Fibroblast of skin of abdomen (primary cell): ENCODE measurements at places on chromosomes 2 and 18.
A peak's percentile ranks its signal among the peaks of the same experiment; 100 is the strongest.

DNA sequence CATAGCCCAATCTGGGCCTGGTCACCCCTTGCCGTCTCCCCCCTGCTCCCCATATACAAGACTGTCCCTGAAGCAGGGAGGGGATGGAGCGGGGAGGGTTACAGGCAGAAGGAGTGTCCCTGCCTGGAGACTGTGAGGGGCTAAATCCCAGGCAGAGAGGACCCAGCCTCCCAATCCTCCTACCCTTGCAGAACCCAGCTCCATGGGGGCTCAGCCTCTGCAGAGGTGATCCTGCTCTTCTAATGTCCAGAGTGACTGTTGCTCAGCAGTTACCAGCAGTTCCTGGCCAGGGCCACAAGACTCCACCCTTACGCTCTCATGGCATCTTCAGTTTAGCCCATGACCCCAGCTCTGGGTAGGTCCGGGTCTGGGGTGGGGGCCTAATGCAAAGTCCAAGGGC, 58.1 kb downstream of the COA5 start:
- no peak for DNase-seq

DNA sequence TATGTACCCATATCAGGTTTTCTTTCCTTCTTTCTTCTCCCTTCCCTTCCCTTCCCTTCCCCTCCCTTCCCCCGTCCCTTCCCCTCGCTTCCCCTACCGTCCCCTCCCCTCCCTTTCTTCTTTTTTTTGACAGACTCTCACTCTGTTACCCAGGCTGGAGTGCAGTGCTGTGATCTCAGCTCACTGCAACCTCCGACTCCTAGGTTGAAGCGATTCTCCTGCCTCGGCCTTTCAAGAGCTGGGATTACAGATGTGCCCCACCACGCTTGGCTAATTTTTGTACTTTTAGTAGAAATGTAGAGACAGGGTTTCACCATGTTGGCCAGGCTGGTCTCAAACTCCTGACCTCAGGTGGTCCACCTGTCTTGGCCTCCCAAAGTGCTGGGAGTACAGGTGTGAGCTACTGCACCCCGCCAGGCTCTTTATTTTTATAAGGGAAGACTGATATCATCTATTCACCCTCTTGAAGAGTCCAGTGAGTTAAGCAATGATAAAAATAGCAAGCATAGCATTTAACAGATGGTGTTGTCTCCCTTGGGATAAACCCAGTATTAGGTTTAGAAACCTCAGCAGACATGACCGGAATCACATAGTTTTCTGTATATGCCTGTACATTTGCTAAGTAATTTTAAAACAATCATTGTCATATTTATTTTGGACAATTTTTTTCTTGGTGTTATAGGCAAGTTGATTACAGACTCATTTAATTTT, 888.4 kb downstream of the TRIB2 start:
- no peak for DNase-seq

DNA sequence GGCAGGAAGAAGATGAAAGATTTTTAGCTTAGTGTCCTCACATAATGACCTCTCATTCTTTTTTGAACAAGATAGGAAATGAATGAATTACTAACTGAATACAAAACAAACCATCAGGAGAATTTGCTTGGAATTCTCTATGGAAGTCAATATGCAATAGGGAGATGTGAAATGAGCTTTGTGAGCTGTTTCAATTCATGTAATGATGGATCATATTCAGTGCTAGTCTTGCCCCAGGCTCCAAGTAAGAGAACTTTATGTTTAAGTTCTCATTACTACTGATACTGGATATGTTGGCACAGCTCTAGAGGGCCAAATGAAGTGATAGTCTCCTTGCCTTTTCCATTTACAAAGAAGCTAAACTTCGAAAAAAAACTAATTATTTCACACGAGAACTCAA, 29.2 kb downstream of the MYOM1 start:
- no peak for DNase-seq

GRCh38 chr2:217931846-217932560, 70.8 kb downstream of the TNS1 start:
- DNase-seq, result no peak

DNA sequence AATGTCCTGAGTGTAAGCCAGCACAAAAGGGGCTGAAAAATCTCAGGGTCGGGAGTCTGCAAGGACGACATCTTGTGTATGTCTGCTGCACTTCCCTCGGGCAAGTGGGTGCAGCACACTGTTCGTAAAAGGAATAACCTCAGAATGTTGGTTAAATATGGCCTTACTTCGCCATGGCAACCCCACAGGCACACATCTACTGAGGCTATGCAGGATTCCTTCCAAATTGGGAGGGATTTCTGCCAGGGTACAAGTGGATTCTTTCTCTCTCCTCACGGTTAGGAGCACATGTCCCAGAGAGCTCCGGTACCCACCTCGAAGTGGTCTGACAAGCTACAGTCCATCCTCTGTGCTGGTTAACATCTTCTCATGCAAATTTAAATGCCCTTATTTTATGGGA, 277.7 kb upstream of the PXDN start:
- DNase-seq, result no peak

DNA sequence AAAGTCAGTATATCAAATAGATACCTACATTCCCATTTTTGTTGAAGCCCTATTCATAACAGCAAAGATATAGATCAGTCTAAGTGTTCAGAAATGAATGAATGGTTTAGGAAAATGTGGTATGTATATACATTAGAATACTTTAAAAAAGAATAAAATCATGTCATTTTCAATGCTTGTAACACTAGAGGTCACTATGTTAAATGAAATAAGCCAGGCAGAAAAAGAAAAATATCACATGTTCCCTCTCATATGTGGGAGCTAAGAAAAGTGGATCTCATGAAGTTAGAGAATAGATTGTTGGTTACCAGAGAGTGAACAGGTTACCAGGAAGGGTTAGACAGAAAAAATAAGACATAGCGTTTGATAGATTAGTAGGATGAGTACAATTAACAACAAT, 1111.0 kb upstream of the SLC39A10 start:
- peak; percentile 2 for DNase-seq

GRCh38 chr2:4588606-4589005, 885.2 kb downstream of the DCDC2C start:
- no peak for DNase-seq

GRCh38 chr2:101328474-101329007, 20.0 kb upstream of the RNF149 start:
- peak; percentile 73 for DNase-seq

DNA sequence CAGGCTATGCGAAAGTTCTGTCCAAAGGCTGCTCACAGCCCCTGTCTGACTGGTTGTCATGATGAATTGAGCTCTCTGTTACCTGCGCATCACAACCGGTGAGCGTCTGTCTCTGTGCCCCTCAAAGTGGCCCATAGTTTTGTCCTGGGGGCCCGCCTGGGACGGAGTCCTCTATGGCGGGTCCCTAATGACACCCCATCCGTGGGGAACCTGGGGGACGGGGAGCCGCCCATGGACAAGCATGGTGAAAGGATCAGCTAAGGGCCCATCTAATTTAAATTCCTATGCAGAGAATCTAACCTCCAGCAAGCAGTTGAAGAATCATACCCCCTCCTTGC, 473 bp downstream of the ELMOD3 start:
- no peak for DNase-seq

DNA sequence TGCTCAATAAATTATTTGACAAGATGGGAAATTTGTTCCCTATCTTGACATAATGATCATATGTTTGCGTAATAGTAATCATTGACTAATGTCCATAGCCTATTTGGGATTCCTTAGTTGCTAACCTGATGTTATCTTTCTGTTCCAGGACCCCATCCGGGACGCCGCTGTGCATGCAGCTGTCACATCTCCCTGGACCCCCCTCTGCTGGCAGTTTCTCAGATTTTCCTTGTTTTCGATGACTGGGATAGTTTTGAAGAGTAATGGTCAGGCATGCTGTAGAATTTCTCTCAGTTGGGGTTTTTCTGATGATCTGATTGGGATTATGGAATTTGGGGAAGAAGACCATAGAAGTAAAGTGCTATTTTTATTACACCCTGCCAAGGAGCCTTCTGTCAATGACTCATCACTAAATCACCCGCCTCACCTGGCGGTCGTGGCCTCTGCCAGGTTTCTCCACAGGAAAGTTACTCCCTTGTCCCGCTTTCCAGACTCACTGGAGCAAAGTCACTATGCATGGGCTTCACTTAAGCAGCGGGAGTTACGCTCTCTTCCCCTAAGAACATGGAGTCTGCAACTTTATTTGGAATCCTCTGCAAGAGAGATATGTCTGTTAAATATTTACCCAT, 19.9 kb upstream of the TMEM18 start:
- DNase-seq, result no peak

DNA sequence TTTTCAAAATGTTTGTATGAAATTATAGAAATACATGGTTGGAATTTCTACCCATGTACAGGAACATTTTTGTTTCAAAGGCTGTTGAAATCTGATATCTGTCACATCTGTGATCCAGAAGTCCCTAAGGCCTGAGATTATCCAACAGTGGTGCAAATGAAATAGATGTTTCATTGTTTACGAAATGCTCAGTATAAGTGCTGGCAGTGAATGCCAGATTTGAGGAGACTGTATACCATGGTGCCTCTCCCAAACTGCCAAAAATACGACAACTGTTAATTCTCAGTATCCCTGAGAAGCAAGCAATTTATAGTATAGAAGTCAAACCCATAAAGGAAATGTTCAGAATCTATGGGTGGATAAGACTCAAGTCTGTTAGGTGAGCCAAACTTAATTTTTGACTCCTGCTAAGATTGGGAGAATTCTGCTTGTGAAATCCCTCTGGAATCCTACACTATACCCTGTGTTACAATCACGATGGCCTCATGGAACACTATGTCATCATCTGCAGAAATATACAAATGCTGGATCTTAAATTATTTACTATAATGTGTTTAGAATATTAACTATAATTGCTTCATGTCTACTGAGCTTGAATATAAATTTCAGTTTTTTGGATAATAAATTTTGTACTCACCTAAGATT, 71.2 kb upstream of the DOCK10 start:
- peak; percentile 28 for DNase-seq

GRCh38 chr2:164388511-164388910, 232.8 kb downstream of the GRB14 start:
- peak; percentile 85 for DNase-seq

DNA sequence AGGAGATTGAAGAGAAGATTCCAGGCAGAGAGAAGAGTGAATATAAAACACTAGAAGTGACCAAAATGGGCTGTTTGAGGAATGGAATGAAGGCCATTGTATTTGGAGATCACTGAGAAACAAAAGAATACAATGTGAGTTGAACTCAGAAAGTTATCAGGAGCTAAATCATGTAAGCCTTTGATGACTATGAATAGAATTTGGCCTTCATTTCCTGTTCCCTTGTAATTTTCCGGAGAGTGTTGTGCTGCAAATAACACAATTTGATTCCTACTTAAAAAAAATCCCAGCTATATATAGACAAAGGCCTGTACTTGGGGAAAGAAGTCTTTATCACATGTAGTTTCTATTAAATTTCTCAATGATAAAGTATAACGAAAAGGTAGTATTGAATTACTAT, 33.7 kb upstream of the KYNU start:
- DNase-seq, result no peak

- DNase-seq, result peak; percentile 18
These were observed 5.4 kb downstream of the IRS1 start for GRCh38 chr2:226794196-226794661.

GRCh38 chr2:173424886-173425285, 70.2 kb downstream of the CDCA7 start:
- DNase-seq, result peak; percentile 93

- peak; percentile 59 for DNase-seq
These were observed 1.5 kb upstream of the GPD2 start for GRCh38 chr2:156434461-156435291.

- peak; percentile 56 for DNase-seq
These were observed 2.3 kb downstream of the RAB11FIP5 start for GRCh38 chr2:73110168-73111072.

- DNase-seq, result no peak
These were observed 73.3 kb downstream of the CABLES1 start for GRCh38 chr18:23208600-23208999.

DNA sequence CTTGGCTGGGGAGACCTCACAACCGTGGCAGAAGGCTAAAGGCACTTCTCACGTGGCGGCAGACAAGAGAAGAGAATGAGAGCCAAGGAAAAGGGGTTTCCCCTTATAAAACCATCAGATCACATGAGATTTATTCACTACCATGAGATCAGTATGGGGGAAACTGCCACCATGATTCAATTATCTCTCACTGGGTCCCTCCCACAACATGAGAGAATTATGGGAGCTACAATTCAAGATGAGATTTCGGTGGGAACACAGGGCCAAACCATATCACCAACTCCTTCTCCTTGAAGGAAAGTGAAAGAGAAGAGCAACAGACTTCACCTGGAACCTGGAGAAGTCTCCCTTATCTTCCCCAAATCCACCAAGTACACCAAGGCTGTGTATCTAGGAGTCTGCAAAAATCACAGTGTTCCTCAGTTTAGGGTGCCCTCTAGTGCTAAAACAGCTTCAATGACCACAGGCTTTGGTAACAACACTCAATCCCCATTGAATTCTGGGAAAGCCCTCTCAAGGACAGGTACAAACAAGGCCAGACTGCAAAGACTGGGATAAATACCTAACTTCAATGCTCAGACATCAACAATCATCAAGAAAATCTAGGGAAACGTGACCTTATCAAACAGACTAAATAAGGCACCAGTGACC, 148.8 kb upstream of the SRD5A2 start:
- DNase-seq, result no peak

GRCh38 chr18:213966-214365, 53.9 kb downstream of the THOC1 start:
- DNase-seq, result no peak

- no peak for DNase-seq
These were observed 44.1 kb downstream of the TMEM163 start for GRCh38 chr2:134674687-134675086.

DNA sequence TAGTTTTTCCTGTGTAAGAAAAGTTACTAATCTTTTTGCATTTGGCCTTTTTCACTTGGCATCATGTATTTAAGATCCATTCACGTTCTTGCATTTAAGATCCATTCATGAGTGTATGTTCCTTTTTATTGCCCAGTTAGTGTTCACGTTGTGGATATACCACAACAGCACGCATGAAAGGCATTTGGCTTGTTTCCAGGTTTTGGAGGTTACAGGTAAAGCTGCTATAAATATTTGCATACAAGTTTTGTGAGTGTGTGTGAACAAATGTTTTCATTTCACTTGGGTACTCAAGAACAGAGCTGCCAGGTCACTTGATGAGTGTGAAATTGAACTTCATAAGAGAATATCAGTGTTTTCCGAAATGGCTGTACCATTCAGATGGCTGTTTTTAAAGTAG, 121.2 kb downstream of the CCBE1 start:
- no peak for DNase-seq

DNA sequence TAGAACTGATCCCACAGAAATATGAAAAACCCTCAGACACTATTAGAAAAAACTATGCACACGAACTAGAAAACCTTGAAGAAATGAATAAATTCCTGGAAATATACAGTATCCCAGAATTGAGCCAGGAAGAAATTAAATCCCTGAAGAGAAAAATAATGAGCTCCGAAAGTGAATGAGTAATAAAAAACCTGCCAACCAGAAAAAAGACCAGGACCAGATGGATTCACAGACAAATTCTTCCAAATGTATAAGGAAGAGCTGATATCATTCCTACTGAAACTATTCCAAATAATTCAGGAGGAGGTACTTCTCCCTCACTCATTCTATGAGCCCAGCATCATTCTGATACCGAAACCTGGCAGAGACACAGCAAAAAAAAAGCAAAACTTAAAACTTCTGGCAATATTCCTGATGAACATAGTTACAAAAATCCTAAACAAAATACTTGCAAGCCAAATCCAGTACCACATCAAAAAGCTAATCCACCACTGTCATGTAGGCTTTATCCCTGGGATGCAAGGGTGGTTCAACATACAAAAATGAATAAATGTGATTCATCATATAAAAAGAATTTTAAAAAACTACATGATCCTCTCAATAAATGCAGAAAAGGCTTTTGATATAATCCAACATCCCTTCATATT, 1397.6 kb upstream of the DDX18 start:
- peak; percentile 0 for DNase-seq

- DNase-seq, result peak; percentile 45
These were observed 30.6 kb upstream of the PPP3R1 start for GRCh38 chr2:68282811-68283418.
